ENCODE measurements at places on chromosomes 1 and 21.

GRCh38 chr1:195894411-195894810, 713.8 kb downstream of the KCNT2 start:
- no peak for DNase-seq

- no peak for DNase-seq
These were observed 45.5 kb upstream of the RBM15 start for GRCh38 chr1:110293601-110294104.

DNA sequence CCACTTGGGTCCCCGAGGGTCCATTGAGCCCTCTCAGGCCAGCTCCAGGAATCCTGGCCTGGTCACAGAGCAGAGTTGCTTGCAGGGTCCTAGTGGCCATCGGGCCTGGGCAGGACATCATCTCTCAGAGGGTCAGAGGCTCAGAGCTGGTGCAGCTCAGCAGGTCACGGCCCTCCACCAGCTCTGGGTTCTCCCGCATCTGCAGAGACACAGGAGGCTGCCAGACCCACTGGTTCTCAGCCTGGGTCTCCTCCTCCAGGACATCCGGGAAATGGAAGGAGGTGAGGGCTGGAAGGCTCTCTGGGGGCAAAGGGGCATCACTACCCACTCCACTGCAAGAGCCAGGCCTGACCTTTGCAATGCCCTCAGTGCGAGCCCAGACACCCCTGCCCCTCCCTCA, 6.5 kb downstream of the TMEM54 start:
- no peak for DNase-seq

DNA sequence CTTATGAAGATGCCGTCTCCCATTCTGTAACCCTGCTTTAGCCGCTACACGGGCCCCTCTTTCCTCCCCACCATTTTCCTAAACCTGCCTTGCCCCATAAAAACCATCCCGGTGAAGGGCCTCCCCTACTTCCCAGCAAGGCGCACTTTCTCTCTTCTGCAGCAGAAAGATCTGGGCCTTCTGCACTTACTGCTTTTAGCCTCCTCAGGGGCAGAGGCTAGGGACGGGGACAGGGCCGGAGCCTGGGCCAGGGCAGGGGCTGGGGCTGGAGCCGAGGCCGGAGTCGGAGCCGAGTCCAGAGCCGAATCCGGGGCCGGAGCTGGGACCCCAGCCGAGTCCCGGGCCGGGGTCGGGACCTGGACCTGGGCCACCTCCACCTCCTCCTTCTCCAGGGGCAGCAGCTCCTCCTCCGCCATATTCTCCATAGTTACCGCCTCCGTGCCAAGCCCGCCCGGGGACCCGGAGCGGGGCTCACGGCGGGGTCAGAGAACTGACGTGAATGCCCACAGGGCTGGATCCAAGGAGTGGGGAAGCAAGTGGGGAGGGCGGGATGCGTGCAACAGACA, 382 bp downstream of the TRMT1L start:
- no peak for DNase-seq

- DNase-seq: no peak
These were observed 58.3 kb downstream of the CLEC20A start for GRCh38 chr1:178438432-178438831.

GRCh38 chr1:25146451-25146855, 85.8 kb downstream of the SYF2 start:
- no peak for DNase-seq

GRCh38 chr1:201887116-201887866, 1.4 kb upstream of the SHISA4 start:
- no peak for DNase-seq

DNA sequence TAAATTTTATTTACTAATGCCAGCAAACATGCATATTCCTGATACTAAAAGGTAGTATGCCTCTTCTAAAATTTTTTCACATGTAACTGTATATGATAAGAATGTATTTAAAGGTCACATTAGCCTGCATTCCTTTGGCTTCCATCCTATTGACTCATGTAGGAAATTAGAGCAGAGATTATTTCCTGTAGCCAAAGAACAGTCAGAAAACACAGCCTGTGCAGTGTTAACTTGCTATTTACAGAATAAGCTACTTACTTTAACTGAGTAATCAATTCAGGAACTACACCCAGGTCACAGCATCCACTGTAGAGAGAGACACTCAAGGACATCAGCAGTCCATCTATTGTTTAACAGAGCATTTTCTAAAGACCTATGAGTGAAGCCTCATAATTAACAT, 154.5 kb upstream of the ADGRL4 start:
- no peak for DNase-seq

GRCh38 chr1:115969509-115969908, 6.8 kb upstream of the SLC22A15 start:
- DNase-seq: no peak

- no peak for DNase-seq
These were observed 59.9 kb upstream of the CDC42BPA start for GRCh38 chr1:227378181-227378580.

DNA sequence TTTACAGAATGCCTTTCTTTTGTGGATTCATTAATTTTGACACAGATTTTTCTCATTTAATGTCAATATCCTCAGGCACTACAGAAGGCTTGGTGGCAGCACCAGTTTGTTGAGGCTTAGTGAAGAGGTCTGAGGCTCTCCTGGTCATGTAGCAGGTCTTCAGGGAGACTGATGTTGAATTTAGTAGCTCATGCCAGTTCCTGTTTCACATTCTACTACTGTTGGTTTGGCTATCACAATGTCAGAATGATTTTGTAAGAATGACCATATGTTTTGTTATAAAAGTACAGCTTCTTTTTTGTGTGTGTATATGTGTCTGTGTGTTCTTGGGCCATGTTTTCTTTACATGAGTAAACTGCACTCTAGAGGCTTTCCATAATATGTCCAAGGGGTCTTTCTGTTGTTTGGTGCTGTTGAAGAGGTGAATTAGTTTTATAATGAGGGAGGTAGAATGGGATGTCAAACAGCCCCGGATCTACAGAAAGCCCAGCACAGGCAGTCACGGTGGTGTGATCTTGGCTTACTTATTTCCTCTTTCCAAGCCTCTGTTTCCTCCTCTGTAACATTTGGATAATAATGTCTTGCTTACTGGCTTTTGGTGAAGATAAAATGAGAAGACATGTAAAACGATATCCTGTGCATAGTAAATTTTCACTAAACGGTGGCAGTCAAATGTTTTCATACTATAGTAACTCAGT, 32.0 kb downstream of the C1orf21 start:
- DNase-seq: no peak

- no peak for DNase-seq
These were observed 5.9 kb upstream of the SHISAL2A start for GRCh38 chr1:52627028-52627427.

DNA sequence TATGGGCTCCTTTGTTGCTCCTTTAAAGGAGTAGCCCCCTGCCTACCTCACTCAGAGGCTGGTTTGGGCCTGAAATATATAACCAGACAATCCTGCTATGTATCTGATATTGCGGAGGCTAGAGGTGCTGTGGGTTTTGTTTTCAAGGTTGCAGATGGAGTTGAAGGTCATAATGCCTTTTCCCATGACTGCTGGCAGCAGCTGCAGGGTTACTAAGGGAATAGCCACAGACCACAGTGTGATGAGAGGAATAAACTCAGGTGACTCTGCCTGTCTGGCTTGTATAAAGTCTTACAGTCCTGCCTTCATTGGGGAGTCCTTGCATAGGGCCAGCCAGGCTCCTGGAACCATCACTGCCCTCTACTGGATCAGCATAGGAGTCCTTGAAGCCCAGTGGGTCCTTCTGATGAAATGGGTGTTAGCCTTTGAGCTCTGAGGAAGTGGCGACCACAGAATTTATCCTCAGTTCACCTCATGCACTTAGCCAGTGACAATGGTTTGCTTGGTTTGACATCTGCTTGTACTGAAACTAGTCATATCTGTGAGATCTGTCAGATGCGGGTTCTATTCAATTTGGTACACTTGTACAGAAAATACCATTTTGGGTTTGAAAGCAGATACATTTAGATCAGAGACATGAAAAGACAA, 174.4 kb upstream of the HMCN1 start:
- DNase-seq: peak; percentile 29

DNA sequence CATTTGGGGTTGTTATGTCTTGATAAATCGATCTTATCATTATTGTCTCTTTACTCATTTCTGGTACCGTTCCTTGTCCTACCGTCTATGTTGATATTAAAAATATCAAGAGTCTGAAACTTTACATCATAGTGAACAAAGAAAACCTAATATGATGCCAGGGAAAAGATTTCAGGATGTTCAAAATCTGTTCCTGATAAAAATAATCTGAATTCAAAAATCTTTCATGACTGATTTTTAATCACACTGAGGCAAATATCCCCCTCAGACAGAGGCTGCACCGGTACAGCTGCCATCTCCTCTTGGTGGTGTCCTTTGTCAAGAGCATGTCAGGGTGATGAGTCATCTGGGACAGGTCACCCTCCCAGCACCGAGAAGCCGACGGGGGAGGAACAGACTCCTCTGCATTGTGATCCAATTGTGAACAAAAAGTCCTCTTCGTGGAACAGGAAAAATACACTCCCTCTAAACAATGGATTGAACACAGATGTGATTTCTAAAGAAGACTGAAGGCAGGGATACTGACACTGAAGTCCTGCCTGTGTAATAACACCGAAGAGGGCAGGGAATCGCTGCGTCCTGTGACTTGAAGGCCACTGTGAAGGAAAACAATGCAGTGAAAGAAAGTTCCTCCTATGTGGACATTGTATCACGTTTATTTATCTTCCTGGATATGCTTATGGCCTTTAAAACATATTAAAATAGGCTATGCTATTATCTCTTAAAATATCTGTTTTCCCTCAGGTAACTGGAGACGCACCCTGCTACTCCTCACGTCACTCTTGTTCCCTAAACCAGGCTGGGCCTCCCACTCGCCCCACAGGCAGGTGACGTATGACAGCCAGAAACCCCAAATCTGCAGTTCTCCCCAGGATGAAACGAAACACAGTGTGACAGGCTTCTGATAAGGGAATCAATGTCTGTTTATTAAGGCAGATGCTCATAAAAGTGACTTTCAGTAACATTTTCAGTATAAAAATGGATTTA, 4.3 kb upstream of the SPATC1L start:
- DNase-seq: no peak

DNA sequence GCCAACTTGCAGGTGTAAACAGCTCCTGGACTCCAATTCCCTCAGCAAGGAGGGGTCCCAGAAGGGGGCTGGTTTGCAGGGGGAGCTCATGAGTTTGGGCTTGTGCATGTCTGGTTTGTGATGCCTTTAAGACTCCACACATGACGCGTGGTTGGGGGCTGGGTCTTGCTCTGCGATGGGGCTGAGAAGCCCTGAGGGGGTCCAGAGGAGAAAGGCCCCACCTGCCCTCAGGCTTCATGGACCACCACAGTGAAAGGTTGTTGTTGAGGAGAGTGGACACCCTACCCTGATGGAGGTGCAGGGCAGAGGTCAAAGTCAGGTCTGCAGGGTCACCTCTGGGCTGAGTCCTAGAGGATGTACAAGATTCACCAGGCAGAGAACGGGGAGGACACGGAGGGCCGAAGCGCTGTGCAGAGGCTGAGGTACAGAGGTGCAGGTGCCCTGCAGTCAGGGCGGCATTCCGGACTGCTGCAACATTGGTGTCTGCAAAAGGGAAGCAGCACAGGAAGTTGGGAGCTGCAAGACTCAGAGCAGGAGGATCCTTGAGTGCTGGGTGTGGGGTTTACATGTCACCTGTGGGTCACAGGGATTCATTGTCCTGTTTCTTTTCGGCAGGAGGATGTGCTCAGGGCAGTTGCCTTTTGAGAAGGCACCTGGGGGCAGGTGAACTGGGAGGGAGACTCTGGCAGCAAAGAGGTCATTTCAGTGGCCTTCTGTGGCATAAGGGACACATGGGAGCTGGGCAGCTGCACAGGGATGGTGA, 399.4 kb downstream of the PTPRU start:
- DNase-seq: no peak

GRCh38 chr1:26582836-26583460, 53.4 kb downstream of the RPS6KA1 start:
- DNase-seq: no peak

- no peak for DNase-seq
These were observed 29.3 kb upstream of the USP1 start for GRCh38 chr1:62407398-62408009.

GRCh38 chr1:163171826-163172225, 30.9 kb downstream of the RGS5 start:
- DNase-seq: no peak

DNA sequence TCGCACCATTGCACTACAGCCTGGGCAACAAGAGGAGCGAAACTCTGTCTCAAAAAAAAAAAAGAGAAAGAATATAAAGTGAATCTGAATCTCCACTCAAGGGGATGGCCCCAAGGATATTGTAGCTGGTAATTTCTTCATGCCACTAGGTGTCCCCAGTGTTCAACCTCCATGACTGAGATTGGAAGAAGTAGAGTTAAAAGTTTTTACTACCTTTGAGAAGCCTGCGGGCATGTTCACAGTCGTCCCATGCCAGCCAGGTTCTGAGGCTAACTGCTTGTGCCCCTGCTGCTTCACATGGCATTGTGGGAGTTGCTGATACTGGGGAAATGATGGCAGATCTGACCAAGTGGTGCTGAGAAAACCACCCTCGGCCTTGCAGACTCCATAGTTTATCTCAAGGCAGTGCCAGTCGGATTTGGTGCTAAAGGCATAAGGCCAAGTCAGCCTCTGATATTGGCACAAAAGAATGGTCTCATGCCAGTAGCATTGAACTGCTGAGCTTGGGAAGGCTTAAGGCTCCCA, 10.8 kb upstream of the SHISA4 start:
- DNase-seq: no peak

DNA sequence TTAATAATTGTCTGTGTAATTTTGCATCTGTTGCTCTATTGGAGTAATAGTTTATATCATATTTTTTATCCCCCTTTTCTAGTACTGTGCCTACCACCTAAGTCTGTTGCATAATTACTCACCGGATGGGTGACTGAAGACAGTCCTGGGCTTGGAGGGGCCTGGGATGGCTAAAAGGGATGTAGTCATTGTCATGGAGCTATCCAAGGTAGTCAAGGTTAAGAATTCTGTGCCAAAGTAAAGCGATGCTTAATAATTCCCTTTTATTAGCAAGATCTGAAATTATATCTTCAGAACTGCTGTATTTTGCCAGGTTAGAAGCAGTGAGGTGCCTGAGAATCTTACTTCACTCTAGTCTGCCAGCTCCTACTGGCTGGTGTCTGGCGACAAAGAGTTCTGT, 61.6 kb downstream of the KDM1A start:
- no peak for DNase-seq

GRCh38 chr21:31335957-31336738, 7.9 kb downstream of the TIAM1 start:
- DNase-seq: no peak

- DNase-seq: no peak
These were observed 642 bp upstream of the NT5C1A start for GRCh38 chr1:39672551-39672947.

GRCh38 chr1:59236721-59237545, 60.0 kb upstream of the FGGY start:
- no peak for DNase-seq

DNA sequence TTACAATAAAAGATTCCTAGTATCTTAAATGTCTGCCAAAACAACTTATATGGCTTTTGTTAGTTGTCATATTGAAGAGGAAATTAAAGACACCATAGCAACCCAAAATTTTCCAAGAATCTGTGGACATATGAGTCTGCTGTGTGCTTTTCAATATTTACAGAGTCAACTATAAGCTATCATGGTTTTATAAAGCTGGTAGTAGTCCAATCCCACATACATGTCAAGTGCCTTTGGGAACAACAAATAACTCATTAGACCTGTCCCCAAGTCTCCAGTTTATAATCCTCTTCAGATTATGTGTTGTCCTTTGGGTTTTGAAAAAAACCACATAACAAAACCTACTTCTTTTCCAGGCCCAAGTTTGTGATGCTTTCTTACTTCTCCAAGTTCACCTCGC, 293.8 kb upstream of the USP25 start:
- no peak for DNase-seq
